ENCODE measurements at places on chromosomes 4 and X.

- DNase-seq, result no peak
Measured at GRCh38 chrX:81168391-81168790, 33.3 kb downstream of the HMGN5 start.

DNA sequence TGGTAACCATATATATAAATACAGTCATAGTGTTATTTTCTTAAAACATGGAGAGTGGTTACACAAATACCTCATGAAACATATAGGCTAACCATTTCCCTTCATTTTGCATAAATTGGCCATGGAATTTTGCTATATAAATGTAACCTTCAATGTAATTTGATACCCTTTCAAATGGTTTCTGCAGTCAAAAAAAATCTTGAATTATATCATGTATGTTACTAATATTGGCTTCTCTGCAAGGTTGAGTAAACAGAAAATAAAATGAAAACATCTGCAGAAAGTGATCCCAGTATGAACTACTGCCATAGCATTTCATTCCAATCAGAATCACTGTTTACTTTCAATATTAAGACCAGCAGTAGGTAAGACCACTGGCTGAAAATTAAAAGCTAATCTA is 1165.9 kb upstream of the TENM3 start:
- no peak for DNase-seq

DNA sequence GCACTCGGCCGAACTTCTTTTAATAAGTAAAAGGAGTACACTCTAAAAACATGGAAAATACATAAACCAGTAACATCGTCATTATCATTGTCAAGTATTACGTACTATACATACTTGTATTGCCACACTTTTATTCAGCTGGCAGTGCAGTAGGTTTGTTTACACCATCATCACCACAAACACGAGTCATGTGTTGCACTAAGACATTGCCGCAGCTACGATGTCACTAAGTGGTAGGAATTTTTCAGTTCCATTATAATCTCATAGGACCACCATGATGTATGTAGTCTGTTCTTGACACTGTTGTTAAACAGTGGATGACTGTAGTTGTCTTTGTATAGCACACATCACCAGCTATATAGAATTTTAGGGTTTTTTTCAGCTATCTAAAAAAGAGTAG is 48.0 kb upstream of the TMEM131L start:
- no peak for DNase-seq

DNA sequence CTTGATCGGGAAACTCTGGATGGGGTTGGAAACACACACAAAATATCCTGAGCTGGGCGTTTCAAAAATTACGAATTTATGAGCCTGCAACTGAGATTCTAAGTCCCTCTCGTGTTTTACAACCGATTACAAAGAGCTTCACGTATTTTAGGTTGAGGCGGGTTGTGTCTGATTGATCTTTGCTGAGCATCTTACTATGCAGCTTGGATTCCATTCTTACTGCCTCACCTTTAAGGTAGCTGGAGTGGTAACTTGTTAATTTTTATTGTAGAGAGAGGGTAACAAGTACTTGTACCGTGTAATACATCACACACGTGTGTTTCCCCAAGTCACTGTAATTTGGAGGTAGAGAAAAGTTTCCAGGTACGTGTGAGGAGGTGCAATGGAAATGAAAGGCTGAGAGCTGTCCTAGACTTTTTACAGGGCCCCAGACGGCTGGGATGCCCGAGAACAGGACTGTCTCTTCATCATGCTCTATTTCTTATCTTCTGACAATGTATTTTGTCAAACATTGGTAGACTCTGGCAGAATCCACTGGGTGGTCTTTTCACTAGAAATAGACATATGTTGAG is 97.8 kb upstream of the TENM3 start:
- peak; percentile 35 for DNase-seq

GRCh38 chrX:3450881-3451570 is 104.6 kb upstream of the MXRA5 start:
- no peak for DNase-seq

DNA sequence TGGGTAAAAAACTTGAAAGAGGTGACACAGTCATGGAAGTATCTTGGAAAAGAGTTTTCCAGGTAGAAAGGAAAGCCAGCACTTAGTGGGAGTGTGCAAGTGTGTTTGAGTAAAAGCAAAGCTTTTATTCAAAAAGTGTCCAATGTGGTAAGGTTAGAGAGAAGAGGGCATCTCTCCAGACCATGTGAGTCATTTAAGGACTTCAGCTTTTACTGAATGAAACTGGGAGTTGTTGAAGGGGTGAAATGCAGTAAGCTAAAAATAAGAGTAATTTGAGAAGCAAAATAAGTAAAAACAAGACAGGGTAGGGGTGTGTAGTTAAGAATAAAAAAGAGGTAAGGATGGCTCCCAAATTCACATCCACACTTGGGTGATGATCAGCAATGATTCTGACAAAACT is 238.9 kb downstream of the SLC7A11 start:
- DNase-seq, result no peak

- DNase-seq, result no peak
Measured at GRCh38 chr4:170122252-170122651, 32.5 kb upstream of the AADAT start.

DNA sequence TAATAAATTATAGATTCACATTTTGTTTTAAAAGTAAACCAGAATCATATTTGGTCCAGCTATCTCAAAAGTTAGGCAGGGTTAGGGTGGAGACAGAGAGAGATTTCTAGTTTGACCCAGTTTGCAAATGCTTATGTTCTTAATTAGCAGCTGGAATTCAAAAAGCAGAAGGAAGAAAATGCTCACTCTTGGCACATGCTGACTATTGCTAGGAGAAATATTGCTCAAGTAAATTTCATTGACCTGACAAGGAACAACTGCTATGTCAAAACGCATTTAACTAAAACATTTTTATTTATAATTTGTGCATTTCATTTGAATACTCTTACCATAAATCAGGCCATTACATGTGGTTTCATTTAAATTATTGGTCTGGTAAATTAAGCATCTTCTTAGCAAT is 131.8 kb downstream of the GLRA3 start:
- no peak for DNase-seq

- DNase-seq, result no peak
Measured at GRCh38 chrX:114889481-114889880, 127.9 kb downstream of the IL13RA2 start.

DNA sequence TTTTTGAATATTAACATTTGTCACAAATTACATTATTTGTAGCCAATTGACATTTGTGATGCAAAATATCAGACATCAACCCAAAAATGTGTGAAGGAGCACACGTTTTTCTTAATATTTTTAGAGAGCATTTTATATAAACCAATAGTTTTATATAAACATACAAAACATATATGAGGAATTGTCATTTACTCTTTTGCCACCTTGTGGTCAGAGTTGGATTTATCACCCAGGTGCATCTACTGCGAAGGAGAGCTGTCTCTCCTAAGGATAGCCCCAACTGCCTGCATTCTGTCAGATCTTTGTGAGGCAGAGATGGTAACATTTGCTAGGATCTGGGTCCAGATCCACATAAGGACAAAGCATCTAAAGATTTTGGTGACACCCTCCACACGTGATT is 2.5 kb upstream of the USP27X start:
- DNase-seq, result peak; percentile 37
